ENCODE measurements at places on chromosomes 12 and 14.

DNA sequence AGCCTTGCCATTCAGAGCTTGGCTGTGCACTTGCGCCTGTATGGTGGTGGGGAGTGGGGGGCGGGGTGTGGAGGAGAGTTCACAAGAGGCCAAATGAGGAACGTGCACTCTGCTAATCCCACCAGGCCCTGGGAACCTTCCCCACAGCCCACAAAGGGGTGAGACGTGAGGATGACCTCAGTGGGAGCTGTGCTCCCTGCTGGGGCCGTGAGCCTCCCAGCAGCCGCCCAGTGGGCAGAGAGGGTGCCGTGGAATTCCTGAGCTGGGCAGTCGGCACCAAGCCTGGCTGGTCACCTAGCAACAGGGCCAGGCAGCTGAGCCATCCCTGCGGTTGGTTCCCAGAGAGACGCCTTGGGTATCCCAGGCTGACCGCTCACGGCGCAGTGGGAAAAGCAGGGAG lies 53.7 kb downstream of the CCNK start:
- no peak for DNase-seq

- no peak for DNase-seq
Measured at GRCh38 chr12:12439636-12440035, 82.8 kb downstream of the BORCS5 start.

DNA sequence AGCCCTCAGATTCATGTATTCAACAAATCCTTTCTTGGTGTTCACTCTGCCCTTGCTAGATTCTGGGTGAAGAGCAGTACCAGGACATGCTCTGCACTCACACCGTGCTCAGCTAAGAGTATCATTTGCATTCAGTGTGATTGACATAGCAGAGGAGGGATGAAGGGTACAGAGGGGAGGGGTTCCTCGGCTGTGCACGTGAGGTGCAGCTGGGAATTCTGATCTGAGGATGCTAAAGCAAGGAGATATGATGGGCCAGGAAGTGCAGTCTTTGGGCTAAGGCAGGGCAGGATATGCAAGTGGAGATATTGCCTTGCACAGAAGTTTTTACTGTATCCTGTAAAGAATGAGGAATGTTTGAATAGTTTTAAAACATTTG lies 108.6 kb downstream of the FGD4 start:
- no peak for DNase-seq

DNA sequence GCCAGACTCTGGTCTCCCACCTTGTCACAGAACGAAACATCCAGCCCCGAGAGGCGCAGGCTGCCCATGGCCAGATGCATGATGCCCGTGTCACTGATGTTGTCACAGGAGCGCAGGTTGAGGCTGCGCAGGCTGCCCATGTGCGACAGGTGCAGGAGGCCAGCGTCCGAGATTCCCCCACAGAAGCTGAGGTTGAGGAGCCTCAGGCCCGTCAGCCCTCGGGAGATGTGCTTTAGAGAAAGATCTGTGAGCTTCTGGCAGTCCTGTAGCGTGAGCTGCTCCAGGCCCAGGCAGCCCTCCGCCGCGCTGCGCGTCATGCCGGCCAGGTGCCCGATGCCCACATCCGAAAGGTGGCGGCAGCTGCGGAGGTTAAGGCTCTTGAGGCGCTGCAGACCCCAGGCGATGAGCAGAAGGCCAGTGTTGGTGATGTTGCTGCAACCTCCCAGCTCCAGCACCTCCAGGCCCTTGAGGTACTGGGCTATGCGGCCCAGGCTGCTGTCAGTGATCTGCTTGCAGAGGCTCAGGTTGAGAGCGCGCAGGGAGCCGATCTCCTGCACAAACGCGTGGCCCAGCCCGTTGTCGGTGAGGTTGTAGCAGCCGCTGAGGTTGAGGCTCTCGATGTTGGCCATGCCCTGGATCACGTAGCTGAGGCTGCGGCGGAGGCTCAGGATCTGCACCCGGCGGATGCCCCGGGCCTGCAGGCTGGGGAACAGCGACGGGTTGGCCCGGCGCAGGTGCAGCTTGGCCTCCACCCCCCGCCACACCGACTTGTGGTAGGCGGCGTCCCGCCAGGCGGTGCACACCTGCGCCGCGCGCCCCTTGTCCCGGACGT lies 991 bp downstream of the FBXL14 start:
- no peak for DNase-seq

DNA sequence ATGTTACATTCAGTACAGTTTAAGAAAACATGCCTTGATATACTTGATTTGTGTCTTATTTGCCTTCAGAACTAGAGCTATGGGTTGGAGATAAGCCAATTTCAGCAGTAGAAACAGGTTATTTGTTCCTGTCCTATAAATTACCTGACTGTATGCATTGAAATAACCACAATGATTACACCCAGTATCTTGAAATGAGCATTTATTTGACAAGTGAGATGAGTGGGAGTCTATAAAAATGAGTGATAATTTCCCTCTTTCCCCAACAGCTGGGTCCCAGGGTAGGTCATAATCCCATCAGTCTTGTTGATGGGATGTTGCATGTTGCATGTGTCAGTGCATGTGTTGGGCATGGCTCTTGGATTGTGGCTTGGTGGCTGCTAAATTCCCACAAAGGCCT lies 3.7 kb downstream of the TAS2R42 start:
- no peak for DNase-seq

- DNase-seq: no peak
Measured at GRCh38 chr12:53747095-53747494, 4.7 kb downstream of the CISTR start.

DNA sequence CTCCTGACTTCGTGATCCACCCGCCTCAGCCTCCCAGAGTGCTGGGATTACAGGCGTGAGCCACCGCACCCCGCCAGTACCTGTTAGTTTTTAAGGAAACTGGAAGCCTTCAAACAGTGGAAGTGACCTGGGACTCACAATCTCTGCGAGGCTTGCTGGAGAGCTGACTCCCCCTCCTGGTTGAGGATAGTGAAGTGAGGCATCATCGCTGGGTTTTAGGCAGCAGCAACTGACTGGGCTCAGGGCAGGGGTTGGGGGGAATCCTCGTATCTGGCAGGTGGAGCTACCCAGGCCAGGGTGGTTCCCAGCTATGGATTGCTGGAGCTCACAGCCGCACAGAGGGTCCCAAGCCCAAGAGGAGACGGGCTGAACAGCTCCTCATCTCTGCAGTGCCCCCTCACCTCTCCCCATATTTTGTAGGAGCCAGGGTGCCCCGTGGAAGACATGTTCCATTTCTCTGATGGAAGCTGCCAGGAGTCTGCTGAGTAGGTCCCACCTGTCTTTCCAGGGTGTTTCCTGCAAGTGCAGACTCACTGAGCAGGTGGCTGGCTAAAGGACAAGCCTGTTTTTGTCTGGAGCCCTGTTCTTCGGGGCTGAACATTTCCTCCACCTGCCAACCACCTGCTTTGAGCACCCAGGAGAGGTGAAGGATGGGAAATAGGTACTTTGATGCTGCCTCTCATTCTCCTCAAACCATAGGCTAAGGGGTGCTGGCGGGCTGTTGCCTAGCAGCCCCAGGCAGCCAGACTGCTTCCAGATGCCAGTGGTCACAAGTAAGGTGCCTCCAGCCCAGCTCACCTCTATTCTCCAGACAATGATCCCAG lies 3.1 kb downstream of the AVIL start:
- DNase-seq: no peak

GRCh38 chr14:23827100-23827892 lies 126.3 kb upstream of the DHRS4 start:
- DNase-seq: no peak

DNA sequence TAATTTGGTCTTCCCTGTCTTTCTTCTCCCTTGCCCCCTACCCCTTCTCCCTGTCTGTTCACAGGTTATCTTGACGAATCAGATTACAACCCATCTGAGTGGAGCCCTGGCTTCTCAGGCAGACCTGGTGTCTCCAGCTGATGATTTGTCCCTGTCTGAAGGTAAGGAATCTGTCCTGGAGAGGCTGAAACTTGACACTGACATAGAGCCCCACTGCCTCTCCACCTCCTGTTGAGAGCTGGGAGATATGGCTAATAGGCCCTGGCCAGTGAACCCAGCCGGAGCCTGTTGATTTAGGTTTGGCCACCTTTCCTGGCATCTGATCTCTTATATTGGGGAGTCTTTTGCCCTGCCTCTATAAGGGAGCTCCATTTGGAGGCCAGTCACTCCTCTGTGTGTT lies 472.2 kb downstream of the RAD51B start:
- no peak for DNase-seq

All from hypothalamus (tissue), 51 donors.